ENCODE measurements at places on chromosomes 11 and 22.
A peak's percentile ranks its signal among the peaks of the same experiment; 100 is the strongest.

GRCh38 chr11:102773386-102773785, 7.0 kb downstream of the MMP10 start:
- no peak for DNase-seq

DNA sequence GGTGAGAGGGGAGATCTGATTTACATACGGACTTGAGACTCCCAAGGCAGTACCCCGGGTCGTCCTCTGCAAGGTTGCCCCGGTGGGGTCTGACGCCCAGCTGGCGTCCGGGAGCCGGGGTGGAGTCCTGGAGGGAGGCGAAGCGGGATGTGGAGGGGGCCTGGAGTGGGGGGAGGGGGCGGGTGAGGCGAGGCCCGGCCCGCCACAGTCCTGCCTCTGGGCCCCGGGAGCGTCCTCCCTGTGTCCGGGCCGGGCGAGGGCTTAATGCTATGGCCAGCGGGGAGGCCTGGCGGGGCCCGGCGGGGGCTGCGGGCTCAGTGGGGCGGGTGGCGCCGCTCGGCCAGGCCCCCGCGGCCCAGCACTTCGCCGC, 2.4 kb upstream of the MYBPC3 start:
- DNase-seq, result no peak

DNA sequence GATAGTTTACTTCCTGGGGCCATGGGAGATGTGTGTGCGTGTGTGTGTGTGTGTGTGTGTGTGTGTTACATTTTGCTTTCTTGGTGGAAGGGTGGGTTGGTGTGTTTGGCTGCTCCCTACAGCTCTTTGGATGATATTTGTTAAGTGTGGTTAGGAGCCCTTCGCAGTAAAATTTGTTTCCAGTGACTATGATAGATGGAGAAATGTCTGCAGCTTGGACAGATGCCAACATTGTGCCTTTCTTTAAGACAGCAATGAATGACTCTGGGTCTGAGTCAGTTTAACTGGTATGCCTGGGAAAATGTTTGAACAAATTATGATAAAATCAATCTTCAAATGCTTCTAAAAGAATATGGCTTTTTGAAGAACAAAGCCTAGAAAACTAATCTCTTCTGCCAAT, 102.7 kb upstream of the TRPC6 start:
- DNase-seq, result no peak

DNA sequence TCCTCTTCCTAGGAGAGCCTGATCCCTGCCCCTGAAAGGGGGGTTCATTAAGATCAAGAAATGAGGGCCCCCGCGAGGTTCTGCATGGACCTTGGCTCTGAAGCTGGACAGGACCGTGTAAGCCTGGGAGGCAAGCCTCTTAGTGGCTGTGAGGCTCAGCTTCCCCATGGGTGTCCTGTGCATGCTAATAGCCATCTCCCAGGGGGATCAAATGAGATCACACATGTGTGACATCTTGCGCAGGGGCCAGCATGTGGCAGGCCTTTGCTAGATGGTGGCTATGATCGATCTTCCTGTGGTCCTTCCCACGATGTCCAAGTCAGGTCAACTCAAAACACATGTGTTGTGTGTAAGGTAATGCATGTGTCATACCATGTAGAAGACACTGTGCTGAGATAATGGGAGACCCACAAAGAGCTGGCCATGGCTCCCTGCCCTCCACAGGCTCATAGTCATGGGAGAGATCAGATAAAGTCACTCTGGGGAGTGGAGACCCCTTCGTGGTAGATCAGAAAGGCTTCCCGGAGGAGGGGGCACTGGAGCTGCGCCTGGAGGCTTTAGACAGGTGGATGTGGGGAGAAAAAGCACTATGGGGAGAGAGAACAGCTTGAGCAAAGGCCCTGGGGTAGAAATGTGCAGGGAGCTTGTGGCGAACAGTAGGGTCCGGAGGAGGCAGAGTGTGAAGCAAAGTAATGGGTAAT, 3.7 kb downstream of the RAC2 start:
- no peak for DNase-seq

DNA sequence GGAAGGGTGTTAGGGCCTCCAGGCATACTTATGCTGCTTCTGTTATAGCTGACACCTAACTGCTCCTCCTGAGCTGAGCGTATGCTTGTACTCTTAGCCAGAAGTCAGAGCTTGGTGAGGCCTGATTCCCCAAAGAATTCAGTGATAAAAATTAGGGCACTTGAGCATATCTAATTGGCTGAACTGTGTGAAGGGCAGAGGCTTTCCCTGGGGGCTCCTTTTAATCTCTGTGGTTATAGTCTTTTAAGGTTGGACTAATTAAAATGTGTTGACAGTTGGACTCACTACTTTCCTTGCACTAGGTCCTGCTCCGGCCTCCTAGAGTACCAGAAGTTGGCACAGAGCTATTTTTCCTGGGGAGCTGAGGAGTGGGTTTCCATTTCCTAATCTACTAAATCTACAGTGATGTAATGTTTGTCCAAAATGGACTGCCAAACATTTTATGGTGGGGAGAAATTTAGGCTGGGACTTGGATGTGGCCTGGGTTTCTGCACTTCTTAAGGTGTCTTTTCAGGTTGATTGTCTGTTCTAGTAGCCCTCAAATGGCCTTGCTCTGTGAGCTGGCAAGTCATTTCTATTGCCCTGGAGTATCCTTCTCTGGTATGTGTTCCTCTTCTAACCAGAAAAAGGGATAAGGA, 18.4 kb downstream of the STIM1 start:
- DNase-seq, result no peak

GRCh38 chr22:28441720-28442263, 237.8 kb downstream of the TTC28 start:
- DNase-seq, result no peak

DNA sequence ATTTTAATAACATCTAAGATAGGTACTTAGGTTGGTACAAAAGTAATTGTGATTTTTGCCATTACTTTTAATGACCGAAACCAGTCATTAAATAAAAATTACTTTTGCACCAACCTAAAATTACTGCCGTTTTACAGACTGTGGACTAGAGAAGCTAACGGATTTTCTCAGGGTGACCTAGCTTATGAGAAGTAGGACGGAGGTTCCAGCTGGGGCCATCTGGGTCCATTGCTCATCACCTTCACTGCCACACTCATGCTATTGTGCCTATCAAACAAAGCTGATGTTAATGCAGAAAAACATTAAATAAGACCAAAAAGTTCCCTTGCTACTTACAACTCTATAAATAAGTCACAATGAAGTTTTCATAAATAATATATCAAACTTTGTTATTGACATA, 38.9 kb downstream of the GRIA4 start:
- no peak for DNase-seq

DNA sequence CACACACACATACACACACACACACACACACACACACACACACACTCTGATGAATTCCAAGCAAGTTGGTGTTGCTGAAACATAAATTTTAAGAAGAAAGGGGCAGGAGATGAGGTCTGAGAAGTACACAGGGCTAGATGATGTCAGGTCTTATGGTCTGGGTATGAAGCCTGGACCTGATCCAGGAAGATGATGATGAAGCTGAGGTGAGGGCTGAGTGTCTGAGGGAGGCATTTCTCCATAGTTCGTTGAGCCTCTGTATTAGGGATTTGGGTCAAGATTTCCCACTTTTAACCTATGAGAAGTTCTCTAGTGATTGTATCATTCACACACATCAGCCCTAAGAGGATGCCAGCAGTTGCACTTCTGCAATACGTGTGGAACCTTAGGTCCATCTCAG, 32.6 kb downstream of the KREMEN1 start:
- DNase-seq, result no peak

DNA sequence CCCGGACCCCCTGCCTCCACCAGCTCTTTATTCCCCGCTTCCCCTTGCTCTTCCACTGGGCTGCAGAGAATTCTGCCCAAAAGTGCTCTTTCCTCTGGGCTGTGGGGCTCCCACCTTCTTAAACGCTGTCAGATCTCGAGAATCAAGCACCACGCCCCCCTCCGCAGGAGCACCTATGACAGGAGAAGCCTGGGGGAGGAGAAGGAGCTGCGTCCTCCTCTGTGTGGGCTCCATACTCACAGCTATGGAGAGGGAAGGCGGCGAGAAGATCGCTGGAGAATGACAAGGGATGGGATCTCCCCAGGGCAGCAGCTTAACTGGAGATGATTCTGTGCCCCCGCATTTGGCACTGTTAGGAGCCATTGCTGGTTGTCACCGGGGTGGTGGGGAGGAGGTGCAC, 19.7 kb downstream of the SHISAL1 start:
- DNase-seq, result no peak

- DNase-seq, result peak; percentile 14
Measured at GRCh38 chr22:30866811-30867271, 101.7 kb downstream of the MORC2 start.

GRCh38 chr11:85277693-85278092, 349.5 kb downstream of the DLG2 start:
- no peak for DNase-seq

DNA sequence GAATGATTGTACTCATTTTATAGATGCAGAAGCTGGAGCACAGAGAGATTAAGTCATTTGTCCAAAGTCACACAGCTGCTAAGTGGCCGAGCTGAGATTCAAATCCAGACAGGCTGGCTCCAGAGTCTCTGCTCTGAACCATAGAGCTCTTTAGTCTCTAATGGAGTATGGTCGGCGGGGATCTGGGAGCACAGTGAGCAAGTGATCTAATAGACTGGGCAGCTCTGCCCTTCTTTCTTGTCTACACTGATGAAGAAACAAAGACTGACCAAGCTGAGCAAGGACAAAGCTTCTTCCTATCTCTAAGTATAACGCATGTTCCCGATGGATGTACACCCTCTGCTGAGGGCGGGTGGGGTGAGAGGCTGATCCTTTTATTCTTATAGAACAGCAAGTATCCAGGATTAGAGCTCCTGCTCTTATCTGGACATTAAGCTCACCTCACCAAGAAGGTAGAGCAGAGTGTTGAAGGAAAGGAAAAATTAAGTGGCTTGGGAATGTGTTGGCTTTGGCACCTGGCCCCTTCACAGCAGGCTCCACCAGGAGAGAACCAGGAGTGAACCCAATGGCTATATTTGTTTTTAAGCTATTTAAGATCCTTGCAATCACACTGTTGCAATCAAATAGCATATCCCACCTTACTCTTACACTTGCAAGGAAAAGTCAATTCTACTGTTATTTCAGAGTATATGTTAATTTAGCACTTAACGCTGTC, 68.7 kb downstream of the ETS1 start:
- DNase-seq, result no peak

DNA sequence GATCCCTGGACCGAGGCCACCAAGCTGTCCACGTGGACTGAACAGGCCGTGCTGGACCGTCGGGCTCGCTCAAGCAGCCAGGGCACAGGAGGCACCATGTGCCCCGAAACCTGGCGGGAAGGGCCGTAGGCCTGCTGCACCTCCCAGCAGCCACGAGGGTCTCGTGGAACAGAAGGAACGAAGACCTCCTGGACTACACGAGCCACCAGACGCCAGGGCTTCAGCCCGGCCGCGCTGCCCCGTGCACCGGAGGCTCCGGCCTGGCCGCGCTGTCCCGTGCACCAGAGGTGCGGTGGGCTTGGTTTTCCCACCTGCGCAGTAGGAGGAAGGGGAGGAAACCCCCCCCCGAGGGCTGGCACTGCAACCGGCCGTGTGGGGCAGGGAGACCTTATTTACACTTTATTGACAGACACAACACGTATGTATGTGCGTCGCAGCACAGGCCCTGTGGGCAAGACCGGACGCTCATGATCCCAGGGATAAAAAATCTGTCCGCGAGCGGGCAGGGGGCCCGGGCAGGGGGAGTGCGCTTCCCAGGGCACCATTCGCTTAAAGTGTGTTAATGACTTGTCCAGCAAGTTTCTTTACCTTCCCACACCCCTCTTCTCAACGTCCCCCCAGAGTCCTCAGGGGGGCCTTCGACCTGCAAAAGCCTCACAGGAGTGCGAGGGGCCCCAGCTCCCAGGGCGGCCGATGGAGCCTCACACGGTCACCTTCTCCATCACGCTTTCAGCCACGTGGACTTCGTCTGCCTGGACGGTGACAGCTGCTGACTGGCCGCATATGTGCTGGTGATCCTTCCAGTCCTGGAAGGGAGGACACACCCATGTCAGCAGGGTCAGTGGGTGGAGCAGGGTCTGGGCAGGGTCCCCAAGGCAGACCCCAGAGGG, 7.0 kb downstream of the DRD4 start:
- no peak for DNase-seq

- DNase-seq, result no peak
Measured at GRCh38 chr11:10351435-10351764, 46.5 kb downstream of the ADM start.

DNA sequence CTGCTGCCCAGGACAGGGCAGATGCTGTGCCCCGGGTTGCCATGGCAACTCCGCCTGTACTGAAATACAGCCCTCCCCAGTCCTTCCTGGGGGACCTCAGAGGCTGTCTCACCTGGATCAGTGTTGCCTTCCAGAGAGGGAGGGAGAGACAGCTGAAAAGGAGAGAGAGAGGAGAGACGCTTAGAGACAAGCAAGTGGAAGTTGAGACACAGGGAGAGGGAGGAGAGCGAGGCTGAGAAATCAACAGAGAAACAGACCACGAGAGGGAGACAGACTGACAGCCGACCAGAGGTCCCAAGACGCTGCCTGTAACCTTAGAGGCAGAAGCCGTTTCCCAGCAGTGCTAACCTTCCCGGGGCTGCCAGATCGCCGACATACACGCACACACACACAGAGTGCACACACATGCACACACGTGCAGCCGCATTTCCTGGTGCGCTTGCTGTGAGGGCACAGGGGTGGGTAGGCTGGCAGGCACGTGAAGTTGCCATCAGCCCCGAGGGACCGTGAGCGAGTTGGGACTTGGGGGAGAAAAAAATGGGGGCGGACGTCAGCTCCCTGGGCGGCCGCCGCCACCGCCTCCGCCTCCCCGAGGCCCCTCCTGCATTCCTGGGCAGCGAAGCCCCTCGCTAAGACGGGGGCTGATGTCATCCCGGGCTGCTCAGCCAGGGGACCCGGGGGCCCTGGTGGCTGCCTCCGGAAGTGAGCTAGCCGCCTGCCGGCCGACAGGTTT, 88.6 kb upstream of the CRYBB3 start:
- DNase-seq, result peak; percentile 92

- peak; percentile 77 for DNase-seq
Measured at GRCh38 chr11:63768237-63769041, at the start of gene ZFTA. Gene ZFTA (minus strand): TSS chr11:63768775. CDS start chr11:63768622, 153 bp downstream.

DNA sequence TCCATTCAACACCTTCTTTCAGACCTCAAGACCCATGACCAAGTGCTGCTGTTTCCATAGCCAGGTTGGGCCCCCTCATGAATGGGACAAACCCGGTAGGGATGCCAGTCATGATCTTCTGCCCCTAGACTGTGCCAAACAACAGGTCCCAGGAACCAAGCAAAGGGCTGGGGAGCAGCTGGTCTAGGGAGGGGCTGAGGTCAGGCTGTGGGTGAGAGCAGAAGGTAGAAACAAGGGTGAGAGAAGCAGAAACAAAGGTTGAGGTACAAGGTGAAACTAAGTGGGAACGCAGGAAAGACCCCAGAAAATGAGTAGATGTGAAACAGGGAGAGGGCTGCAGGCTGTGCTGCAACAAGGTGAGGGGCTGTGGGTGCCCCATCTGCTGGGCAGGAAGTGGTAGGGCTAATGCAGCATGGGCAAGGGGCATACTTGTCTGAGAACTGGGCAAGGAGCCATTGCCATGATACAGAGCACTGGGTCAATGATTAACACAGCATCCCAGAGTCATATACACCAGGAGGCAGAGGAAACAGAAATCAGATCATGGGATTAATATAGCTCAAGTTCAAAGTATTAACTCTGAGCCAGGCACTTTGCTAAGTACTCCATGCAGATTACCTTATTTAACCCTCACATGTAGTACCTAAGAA, 45.9 kb downstream of the SLC1A2 start:
- no peak for DNase-seq

GRCh38 chr11:65317025-65317786, 2.5 kb downstream of the CDC42EP2 start:
- no peak for DNase-seq
